Stimulated activated CD8-positive, alpha-beta memory T cell treated with anti-CD3 and anti-CD28 coated beads, Interleukin-7, amount 100 ng/mL, for 48 hours (primary cell): ENCODE measurements at places on chromosomes 3 and 15.
A peak's percentile ranks its signal among the peaks of the same experiment; 100 is the strongest.

- DNase-seq, result peak; percentile 5
Observed at GRCh38 chr15:83092309-83092976, 15.0 kb upstream of the TM6SF1 start.

DNA sequence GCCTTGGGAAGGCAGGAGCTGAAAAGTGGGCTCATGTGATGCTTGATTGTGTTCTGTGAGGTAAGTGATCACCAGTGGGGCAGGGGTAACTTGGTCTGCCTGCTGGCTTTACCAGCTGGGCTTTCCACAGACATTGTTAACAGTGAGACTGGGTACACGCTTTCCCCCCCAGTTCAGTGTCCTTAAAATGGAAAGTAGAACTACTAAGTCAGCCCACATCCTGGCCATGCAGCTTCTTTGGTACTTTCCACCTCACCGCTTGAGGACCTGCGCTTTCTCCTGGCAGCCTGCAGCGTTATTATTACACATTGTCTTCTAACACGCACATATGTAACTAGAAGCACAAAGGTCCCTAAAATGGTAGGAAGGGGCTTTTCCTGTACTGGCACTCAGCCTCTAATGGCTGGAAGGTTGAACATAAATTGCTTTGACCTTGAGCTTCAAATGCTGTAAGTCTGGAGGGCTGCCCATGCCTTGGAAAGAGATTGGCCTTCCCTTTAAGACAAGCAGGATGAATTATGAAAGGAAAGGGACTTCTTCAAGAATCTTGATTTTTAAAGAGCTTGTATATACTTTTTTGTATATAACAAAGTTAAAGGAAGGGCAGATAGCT lies 216.1 kb upstream of the ROPN1 start:
- no peak for DNase-seq

DNA sequence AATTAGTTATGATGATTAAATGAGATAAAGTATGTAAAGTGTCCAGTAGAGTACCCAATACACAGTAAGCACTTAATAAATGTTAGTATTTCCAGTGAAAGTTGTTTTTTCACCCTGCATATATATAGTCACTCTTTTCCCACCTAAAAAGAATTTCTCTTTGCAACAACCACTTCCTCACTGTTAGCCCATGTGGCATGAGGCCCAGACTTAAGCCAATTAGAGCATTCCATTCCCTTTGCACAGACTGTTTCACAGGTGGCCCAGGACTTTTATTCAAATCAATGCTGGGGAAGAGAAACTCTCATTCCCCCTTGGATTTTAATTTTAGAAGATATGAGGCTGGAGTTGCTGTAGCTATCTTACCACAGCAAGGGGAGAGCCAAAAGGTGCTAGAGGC lies 3.7 kb downstream of the IFT80 start:
- no peak for DNase-seq

- no peak for DNase-seq
Observed at GRCh38 chr3:158830391-158830790, 28.5 kb downstream of the MFSD1 start.

DNA sequence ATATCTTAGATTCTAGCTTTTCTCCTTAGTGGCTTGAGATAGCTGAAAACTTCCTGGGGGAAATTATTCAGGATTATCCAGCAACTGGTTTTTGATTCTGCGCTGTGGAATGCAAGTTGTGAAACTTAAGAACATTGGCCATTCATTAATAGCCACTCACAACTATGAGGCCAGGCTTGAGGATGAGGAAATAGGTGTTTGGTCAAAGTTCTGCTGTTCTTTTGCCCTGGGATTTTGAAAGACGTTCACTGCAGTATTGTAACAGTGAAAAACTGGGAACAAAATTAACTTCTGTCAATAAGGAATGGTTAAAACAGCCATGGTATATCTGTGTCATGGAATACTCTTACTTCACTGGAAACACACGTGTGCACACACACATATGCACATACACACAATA lies 44.1 kb downstream of the CTXND1 start:
- no peak for DNase-seq

- no peak for DNase-seq
Observed at GRCh38 chr3:183392186-183393034, 36.0 kb downstream of the MCF2L2 start.

DNA sequence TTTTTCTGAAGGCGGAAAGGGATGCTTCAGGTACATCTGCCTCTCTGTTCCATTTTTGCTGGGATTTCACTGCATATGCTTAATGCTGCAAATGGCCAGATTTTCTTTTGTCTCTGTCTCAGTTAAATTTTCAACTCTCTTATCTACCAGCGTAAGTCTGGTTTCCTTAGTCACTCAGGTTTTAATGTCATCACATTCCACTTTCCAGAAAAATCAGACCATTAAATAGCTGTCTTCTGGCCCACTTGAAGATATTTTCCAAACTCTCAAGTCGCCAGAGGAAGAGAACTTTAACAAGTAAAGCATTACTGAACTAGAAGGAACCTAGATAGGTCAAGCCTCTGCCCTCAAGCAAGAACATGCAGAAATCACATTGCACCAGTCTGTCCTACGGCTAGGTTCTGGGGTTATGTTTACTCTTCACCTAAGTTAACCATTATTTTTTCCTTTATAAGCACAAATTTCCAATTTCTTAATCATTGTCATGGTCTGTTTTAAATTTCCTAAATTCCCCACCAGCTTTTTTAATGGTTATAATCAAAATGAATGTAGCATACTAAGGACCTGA lies 26.5 kb downstream of the AVEN start:
- DNase-seq, result no peak

DNA sequence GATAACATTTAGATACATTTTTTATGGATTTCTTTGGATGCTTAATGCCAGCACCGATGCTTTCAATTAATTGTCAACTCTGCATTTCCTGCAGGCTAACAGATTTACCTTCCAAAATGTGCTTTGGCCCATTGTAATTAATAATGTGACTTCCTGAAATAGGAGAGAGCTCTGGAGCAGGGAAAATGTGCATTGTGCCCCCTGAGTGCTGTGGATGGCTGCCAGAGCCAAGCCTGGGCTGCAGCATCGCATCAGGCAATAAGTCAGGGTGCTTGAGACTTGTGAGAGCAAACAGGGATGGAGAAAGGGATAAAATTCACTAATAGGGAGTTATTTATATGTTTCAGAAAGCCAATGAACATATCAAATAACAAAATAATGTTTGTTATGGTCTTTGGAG lies 133.8 kb downstream of the MOBP start:
- no peak for DNase-seq

- DNase-seq, result peak; percentile 6
Observed at GRCh38 chr3:69983546-69984265, 15.8 kb upstream of the SAMMSON start.

- no peak for DNase-seq
Observed at GRCh38 chr15:80790236-80790635, 11.1 kb downstream of the CEMIP start.

GRCh38 chr15:91694831-91695210 lies 158.7 kb upstream of the SLCO3A1 start:
- no peak for DNase-seq

GRCh38 chr15:39585389-39585841 lies 4.5 kb downstream of the THBS1 start:
- no peak for DNase-seq

- DNase-seq, result no peak
Observed at GRCh38 chr3:178507507-178508442, 28.5 kb upstream of the KCNMB2 start.

GRCh38 chr3:156519758-156520162 lies 35.2 kb downstream of the SSR3 start:
- no peak for DNase-seq

GRCh38 chr3:157618075-157618760 lies 115.0 kb upstream of the VEPH1 start:
- DNase-seq, result no peak

- no peak for DNase-seq
Observed at GRCh38 chr3:177724020-177724638, 526.8 kb upstream of the TBL1XR1 start.

DNA sequence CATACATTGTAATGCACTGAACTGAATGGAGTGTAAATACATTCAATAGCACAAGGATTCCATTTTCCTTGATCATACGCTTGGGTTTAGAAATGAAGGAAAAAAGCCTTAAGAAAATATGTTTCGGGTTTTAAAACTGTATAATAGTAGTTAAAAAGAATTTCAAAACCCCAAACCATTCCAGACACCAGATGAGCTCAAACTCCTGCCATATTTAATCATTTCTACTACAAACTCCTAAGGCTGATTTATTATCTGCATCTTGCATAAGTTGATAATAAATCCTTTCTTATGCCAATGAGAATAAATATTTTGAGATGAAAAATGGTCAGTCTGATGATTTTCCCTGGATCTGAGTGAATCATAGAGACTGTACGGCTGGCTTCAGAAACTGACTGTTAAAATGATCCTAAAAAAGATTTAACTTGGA lies 51.0 kb downstream of the NR1D2 start:
- DNase-seq, result no peak

GRCh38 chr3:72288955-72289691 lies 504.2 kb upstream of the PROK2 start:
- DNase-seq, result no peak
